ENCODE measurements at places on chromosomes 2 and 18.

- DNase-seq, result no peak
Measured at GRCh38 chr18:71831039-71831438, 713.1 kb downstream of the CBLN2 start.

DNA sequence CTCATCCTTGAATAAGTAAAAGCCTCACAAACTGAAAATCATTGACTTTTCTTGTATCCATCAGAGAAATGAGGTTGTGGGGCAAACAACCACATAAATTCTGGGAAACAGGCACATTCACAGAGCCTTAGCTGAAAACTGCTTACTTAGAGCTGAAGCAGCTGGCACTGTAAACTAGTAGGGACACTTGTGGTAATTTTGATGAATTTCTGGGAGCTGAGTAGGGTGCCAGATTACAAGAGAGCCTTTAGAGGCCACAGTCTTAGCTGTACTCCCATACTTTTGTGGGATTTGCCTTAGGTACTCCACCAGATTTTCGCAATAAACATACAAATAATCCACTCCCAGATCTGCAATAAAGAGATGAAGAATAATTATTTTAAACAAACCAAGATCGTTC, 315.2 kb downstream of the TMX3 start:
- DNase-seq, result no peak

GRCh38 chr2:149064856-149065630, 26.5 kb downstream of the LYPD6B start:
- no peak for DNase-seq

GRCh38 chr2:233707940-233708644, 4.6 kb upstream of the UGT1A5 start:
- no peak for DNase-seq

DNA sequence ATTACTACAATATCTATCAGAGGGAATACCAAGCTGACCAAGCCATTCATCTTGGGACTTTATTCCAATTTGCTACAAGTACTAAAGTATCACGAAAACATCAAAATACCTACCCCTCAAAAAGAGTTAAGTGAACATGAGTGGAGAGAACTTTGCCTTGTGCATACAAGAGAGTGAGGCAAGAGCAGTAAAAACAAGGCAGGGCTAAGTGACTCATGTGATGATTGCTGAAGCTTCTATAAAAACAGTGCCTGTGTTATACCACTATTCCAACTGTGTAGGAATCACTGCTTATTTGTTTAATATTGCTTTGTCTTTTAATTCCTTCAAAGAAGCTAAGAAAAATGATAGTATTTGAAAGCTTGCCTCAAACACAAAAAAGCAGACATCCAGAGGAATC, 61.2 kb downstream of the FARSB start:
- DNase-seq, result no peak

DNA sequence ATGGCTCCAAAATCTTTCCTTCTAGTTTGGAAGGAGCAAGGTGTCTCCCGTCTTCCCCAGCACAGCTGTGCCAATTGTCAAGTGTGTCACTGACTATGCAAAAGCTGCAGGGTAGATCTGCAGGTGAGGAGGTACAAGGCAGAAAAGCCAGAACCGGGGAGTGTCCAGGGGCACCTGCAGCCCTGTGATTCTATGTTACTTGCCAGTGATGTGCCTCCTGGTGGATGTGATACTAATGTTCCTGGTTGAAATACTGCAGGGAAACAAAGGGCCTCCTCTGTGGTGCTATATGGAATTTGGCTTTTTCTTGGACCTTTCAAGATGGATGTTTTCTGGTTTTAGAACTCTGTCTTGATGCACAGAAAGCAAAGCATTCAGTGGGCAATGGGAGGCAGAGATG, 80.3 kb downstream of the ST6GAL2 start:
- no peak for DNase-seq

DNA sequence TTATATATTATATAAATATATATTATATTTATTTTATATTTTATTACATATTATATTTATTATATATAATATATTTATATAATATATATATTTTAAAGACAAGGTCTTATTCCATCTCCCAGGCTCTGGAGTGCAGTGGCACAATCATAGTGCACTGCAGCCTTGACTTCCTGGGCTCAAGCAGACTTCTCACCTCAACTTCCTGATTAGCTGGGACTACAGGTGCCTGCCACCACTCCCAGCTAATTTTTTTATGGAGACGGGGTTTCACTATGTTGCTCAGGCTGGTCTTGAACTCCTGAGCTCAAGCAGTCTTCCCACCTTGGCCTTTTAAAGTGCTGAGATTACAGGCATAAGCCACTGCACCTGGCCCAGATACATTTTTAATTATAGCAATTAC, 110.0 kb downstream of the PHLPP1 start:
- DNase-seq, result no peak

DNA sequence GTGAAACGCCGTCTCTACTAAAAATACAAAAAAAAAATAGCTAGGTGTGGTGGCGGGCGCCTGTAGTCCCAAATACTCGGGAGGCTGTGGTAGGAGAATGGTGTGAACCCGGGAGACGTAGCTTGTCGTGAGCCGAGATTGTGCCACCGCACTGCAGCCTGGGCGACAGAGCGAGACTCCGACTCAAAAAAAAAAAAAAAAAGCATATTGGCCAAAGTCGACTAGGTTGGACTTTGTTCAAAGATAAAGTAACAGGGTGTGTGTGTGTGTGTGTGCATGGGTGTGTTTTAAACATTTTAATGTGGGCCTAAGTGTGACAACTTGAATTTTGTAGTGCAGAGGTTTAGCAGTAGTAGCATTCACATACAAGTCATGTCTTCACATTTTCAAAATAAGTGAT, 11.7 kb downstream of the GEMIN6 start:
- no peak for DNase-seq

DNA sequence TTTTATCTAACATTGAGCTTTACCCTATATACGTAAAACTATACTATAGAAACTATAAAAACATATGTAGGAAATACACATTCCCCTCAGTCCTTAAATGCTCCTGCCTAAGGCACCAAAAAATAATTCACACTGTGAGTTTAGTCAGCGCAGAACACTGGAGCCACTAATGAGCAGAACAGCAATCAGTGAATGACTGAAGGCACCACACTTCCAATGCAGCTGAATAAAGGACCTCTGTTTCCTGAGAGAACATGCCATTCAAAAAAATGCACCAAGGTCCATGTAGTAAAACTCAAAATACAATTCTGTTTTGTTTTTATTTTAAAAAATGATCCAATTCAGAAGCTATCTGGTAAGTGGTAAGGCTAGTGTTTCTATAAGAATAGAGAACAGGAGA, 1280.6 kb upstream of the NRXN1 start:
- no peak for DNase-seq

GRCh38 chr2:223877721-223878410, 40.5 kb upstream of the AP1S3 start:
- DNase-seq, result no peak

DNA sequence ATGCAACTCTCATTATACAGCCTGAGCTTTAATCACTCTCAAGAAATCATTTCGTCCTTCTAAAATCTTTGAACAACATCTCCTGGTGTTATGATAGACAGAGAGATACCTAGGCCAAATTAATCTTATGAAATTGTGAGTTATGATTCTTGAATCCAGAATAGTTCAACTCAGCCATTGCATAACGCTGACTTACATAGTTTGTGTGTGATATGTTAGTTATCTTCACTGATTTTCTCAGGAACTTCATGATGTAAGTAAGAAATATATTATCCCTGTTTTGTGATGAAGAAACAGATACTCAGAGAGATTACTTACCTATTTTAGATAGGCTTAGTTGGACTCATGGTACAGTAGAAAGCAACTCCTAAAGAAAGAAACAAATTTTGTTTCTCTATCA, 684.4 kb downstream of the ZEB2 start:
- DNase-seq, result no peak

- DNase-seq, result peak; percentile 27
Measured at GRCh38 chr2:233831011-233831721, 23.2 kb downstream of the HJURP start.

DNA sequence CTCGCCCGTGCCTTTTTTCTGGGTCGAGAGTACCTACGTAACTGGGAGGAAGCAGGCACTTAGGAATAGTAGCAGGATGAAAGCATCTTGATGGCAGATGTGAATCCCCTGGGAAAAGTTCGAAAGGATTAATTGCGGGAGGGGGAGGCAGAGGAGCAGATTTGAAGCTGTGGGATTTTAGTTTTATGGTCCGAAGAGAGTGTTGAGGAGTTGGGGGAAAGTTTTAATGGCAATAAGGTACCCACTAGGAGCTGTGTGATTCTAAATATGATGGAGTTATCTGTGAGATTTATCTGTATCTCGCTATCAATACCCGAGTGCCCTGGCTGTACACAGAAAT, 1.1 kb downstream of the AGFG1 start:
- DNase-seq, result no peak

DNA sequence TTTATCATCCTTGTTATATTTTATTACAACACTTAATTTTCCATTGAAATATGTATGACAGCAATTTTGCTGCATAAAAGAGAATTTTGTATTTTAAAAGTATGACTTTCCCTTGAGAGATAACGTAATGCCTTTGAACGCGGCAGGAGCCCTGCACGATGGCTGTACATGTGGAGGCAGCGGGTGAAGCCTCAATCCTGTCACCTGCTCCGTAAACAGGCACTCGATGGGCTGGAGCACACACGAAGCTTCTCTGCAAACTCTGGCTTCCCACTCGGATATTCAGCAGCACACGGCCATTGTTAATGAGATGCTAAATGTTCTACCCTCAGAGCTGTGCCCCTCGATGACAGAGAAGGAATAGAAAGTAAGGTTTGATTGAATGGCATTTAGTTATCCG, 184.4 kb downstream of the RTP5 start:
- no peak for DNase-seq

- DNase-seq, result no peak
Measured at GRCh38 chr18:45666006-45666405, 50.7 kb downstream of the SLC14A2 start.

DNA sequence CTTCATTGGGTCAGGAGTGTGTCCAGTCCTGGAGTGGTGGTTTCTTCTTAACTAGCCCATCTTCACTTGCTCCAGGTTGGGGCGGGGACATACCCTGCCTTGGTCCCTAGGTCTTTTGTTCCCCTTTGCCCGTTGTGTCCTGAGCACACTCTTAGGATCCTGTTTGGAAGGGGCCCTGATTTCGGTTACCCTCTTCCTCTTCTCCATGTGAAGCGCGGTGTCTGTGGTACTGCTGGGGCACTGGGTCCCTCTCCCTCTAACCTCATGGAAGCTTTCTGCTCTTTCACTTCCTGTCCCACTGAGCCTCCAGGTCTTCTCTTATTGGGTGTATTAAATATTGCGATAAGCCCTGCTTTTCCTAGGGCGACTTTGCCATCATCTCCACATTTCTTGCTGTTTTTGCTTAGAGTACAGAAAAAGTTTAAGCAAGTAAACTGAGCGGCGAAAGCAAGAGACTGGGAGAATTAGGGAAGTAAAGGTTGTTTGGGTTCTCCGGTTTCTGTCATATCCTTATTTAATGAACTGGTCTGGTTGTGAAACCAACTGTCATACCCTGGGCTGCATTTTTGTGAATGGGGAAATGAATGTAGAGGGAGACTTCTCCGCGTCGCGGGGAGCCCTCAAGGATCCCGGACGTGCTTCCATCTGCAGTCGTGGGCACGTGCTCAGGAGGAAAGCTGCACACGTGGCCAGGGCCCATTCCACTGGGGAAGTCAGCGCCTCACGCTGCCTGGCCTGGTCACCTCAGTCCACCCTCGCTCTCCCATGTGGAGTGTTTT, 73.8 kb upstream of the B3GNT7 start:
- no peak for DNase-seq

All from NCI-H1436 treated with DMSO at 0.1 percent for 48 hours (cell line).